ENCODE measurements at places on chromosomes 12 and 14.
A peak's percentile ranks its signal among the peaks of the same experiment; 100 is the strongest.

- peak; percentile 44 for DNase-seq
Measured at GRCh38 chr12:123801573-123802178, 39.6 kb downstream of the DNAH10 start.

DNA sequence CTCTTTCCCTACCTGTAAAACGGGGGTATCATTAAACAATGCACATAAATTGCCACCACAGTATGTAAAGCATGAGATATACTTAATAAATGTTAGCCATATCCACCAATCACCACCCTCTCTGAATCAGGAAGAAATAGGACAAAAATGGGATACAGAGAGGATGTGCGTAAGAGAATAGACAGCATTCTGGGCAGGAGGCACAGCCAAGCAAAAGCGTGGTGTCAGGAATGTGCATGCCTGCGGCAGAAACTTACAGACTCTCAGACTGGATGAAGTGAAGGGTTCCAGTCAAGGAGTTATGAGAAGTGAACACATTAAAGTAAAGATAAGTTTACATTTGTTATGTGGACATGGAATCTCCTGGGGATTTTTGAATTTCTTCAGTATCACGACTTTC is 121.7 kb upstream of the MDM1 start:
- DNase-seq: no peak

DNA sequence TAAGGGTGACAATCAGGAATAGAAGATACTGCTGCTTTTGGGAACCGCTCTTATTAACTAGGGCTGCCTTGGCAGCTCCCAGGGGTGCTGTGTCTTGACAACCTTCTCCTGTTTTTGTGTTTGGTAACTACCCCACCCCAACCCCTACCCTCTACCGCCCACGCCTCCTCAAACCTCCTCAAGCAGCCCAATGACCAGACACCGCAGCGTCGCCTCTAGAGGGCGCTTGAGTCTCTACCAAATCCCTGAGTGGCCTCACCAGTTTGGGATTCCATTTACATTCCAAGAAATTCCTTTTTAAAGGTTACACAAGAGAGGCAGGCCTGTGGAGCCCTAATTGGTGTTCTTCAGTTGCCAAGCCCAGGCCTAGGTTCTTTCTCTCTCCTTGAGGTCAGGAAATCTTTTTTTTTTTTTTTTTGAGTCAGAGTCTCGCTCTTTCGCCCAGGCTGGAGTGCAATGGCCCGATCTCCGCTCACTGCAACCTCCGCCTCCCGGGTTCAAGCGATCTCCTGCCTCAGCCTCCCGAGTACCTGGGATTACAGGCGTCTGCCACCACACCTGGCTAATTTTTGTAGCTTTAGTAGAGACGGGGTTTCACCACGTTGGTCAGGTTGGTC is 72.4 kb upstream of the USP44 start:
- peak; percentile 97 for DNase-seq

DNA sequence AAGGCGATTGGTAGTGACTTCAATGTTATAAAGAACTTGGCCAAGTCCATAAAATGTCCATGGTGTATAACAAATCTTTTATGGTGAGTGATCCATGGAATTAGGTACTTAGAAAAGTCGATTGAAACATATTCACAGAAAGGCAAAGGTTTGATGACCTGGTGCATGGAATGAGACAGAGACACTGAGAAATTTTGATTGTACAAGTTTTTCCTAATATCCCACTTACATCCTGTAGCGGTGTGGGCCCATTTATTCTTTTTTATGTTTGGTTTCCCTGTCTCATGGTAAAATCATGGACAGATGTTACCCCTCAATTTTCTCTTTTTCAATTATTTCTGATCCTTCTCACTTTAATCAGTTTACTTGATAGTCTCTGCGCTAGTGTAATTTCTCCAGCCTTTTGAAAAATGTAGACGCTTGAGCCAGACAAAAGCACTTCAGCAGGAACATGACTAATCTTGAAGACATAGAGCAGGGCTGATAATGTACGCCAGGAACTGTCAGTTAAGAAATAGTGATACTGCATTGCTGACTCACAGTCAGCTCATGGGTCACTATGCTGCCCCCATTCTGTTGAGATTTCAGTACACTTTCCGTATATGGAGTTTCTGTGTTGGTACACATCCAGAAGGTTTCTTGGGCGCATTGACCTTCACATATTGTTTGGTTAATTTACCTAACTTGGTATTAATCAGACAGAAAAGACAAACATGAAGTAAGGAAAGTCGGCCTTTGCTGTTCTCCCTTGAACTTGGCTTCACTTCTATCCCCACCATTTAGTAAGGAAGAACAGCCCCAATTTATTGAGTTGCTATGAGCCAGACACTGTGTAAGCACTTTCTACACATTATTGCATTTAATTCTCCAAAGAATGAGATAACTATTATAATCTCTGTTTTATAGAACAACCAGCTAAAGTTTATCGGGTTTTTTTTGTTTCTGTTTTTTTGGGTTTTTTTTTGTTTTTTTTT is 841.7 kb downstream of the DIO2 start:
- peak; percentile 83 for DNase-seq

GRCh38 chr12:91261820-91262676 is 79.4 kb upstream of the DCN start:
- no peak for DNase-seq

DNA sequence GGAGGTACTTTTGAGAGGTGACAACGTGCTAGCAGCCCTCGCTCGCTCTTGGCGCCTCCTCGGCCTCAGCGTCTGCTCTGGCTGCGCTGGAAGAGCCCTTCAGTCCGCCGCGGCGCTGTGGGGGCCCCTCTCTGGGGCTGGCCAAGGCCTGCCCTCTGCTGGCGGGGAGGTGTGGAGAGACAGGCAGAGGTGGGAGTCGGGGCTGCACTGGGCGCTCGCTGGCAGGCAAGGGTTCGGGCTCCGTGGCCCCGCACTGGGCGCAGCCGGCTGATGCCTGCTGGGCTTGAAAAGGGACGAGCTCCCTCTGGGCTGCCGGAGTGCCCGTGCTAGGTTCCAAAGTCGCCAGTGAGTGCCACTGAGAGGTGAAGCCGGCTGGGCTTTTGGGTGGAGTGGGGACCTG is 580.0 kb downstream of the DIO2 start:
- DNase-seq: no peak

GRCh38 chr12:94180558-94181296 is 32.4 kb downstream of the PLXNC1 start:
- no peak for DNase-seq

DNA sequence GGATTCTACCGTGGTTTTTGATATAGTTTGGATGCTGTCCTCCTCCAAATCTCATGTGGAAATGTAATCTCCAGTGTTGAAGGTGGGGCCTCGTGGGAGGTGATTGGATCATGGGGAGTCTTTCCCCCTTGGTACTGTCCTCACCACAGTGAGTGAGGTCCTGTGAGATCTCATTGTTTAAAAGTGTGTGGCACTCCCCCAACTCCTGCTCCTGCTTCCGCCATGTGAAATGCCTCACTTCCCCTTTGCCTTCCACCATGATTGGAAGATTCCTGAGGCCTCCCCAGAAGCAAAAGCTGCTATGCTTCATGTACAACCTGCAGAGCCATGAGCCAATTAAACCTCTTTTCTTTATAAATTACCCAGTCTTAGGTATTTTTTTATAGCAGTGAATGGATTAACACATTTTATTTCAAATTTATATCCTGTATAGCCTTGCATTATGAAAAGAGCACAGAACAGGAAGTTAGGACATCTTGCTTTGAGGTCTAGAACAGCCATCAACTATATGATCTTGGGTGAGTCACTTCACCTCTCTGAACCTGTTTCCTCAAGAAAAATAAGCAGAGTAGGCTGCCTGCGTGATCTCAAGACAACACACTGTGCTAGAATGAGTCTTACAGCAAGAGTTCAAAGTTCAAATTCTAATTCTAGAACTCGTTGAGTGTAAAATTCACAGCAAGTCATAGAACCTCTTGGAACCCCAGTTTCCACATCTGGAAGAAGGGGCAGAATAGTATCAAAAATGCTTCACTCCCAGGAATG is 160.9 kb upstream of the EEA1 start:
- DNase-seq: peak; percentile 93

- no peak for DNase-seq
Measured at GRCh38 chr14:75428230-75429104, 645 bp downstream of the JDP2 start.

DNA sequence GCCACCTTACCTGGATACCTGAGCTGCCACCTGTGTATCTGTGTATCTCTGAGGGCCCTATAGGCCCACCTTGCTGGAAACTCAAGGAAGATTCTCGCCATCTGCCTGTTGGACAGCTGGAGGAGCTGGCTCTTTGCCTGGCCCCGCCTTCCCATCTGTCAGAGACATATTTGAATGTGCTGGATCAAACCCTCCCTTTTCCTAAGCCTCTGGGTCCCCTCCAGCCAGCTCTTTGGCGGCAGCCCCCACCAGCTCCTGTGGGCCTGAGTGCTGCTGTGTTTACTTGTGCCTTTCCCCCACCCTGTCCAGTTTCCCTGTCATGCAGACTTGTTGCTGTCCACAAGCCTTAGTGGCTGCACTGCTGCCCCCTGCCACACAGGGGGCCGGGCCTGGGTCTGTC is 55.9 kb upstream of the SRSF5 start:
- no peak for DNase-seq

DNA sequence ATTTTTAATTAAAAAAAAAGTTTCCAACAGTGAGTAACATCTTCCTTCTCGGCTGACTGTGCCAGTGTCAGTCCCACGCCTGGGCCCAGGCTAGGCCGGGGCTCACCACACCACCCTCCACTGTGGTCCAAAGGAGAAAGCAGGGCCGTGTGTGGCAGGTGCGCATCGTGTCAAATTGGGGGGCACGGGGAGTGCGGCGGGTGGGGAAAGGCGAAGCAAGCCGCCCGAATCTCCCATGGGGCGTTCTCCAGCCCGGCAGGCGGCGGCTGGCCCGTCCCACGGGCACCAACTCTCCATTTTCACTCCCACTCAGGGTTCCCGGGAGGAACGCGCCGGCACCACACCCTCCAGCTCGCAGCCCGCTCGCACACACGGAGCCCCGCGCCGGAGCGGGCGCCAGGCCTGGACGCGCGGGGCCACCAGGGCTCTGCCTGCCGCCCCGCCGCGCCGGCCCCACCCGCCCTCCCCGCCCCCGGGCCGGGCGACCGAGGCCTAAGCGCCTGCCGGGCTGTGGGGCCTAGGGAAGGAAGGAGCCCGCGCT is 604 bp downstream of the EEA1 start:
- DNase-seq: peak; percentile 49

DNA sequence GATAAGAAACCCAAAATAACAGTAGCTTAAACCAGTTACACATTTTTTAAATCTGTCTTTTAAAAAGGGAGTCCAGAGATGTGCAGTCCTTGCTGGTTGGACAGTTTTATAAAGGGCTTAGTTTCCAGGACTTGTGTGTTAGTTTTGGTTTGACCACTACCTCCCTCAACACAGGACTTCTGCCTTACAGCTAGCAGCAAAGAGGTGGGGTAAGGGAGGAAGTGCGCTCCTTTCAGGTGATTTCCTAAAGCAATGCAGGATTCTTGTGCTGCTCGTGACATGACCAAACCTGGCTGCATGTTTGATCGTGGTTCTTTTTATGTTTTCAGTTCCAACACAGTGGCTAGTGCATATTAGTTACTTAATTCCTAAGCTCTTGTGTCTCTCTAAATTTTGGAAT is 266.2 kb downstream of the TMTC2 start:
- no peak for DNase-seq

GRCh38 chr14:50342221-50343078 is 30.3 kb downstream of the DMAC2L start:
- DNase-seq: peak; percentile 76

GRCh38 chr12:108620236-108620879 is 13.3 kb downstream of the SELPLG start:
- no peak for DNase-seq

DNA sequence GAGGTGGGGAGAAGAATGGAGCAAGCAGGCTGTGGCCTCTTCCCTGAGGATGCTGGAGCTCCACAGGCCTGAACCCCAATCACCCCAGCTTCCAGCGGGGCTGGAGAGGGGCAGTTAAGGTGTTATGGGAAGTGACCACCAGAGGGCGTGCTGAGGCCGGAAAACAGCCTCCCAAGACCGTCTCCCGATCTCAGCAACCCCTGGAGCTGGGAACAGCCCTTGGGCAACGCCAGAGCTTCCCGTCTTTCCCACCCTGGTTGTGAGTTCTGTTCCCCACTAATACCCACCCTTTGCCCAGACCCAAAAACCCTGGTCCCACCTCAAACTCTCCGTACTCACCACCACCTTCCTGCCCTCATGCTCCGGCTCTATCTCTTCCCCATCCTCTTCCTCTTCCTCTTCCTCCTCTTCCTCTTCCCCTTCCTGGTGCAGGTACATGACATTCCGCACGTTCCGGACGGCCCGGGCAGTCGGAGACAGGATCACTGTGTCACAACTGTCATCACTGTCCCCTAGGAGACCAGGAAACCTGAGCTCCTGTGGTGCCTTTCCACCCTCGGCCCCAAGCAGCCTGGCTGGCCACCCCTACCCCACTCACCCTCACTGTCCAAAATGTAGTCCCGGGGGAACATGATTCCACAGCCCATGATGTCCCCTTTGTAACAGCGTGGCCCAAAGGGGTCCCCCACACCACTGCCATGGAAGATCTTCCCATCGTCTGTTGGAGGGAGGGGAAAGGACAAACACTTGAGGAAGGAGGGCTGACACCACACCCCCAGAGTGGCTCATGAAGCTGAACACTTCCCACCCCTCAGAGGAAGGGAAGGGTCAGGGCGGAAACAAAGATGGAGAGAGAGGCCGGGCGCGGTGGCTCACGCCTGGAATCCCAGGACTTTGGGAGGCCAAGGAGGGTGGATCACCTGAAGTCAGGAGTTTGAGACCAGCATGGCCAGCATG is 12.9 kb downstream of the SPRYD3 start:
- DNase-seq: peak; percentile 90

DNA sequence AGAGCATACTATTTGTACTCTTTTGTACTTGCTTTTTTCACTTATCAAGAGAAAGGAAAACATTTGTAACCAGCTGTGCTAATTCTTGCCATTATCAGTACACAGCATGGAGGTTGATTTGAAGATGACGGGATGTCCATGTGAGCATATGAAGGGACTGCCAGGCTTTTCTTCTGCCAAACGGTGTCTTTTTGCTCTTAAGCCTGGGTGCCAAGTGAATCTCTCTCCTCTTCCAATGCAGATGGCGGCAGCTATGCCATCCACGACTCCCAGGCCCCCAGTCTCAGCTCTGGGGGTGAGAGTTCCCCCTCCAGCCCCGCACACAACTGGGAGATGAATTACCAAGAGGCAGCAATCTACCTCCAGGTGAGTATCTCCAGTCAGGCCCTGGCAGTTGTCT is 38.9 kb downstream of the TPCN1 start:
- no peak for DNase-seq

DNA sequence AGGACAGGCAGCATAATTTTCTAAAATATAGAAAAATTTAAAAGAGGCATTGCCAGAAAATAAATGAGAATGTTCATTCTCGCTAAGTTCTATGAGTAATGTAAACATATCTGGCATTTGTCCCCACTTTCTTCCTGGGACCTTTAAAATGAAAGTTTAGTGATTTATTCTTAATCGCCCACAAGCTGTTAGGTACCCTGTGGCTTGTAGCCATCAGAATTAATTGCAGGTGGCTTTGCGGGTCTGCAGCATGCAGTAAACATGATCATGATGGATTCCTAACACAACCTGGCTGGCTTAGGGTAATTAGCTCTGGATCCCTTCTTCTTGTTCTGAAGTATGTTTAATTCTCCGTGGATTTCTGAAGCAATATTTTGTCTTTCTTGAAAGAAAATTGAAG is 103.5 kb upstream of the FRMD6 start:
- no peak for DNase-seq
